ENCODE measurements at places on chromosomes 16 and 17.

GRCh38 chr16:87416826-87417527, 24.8 kb downstream of the MAP1LC3B start:
- no peak for DNase-seq

DNA sequence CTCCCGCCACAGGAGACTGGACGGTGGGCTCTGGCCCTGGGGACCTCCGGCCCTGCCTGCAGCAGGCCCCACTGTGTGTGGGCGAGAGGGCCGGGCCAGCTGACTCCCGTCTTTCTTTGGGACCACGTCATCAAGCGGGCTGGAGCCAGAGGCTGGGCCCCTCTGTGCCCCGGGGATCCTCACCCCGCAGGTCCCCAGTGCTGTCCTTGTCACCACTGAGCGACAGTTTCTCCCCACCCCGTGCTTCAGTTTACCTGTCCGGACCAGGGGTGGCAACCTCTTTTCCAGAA, 181.9 kb upstream of the ZNF469 start:
- no peak for DNase-seq

- no peak for DNase-seq
Observed at GRCh38 chr16:55690841-55691240, 35.1 kb downstream of the SLC6A2 start.

- no peak for DNase-seq
Observed at GRCh38 chr16:3400446-3400778, 392 bp downstream of the ZSCAN32 start.

DNA sequence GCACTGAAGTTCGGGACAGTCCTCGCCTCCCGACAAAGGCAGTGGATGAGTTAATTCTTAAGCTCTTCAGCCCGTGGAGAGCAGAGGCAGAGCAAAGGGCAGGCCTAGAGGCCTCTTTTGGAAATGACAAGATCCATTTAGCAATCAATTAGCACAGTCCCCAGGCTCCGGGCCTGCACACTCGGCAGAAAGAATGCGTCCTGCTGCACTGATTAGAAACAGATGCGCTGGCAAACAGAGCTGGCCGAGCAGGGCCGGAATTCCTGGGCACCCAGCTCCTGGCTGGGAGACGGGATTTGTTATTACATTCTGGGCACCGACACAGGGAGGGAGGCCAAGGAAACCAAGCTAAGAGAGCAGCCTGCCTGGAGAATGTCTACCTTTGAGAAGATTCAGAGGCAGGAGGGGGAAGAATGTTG, 162.9 kb downstream of the COPRS start:
- no peak for DNase-seq

DNA sequence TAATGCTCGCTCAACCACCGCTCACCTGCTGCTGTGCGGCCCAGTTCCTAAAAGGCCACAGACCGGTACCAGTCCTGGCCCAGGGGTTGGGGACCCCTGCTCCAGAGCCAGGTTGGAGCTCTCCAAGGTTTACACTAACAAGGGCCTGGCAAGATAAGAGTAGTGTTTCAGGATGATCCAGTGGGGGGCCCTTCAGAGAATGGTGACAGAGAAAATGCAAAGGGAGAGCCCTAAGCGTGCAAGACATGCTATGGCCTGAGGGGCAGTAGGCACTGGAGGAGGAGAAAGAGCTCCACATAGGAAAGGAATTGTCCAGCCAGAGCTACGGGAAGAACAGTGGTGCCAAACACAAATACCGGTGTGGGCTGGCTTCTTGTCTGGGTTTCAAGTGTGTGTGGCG, 233.4 kb downstream of the STX8 start:
- no peak for DNase-seq

DNA sequence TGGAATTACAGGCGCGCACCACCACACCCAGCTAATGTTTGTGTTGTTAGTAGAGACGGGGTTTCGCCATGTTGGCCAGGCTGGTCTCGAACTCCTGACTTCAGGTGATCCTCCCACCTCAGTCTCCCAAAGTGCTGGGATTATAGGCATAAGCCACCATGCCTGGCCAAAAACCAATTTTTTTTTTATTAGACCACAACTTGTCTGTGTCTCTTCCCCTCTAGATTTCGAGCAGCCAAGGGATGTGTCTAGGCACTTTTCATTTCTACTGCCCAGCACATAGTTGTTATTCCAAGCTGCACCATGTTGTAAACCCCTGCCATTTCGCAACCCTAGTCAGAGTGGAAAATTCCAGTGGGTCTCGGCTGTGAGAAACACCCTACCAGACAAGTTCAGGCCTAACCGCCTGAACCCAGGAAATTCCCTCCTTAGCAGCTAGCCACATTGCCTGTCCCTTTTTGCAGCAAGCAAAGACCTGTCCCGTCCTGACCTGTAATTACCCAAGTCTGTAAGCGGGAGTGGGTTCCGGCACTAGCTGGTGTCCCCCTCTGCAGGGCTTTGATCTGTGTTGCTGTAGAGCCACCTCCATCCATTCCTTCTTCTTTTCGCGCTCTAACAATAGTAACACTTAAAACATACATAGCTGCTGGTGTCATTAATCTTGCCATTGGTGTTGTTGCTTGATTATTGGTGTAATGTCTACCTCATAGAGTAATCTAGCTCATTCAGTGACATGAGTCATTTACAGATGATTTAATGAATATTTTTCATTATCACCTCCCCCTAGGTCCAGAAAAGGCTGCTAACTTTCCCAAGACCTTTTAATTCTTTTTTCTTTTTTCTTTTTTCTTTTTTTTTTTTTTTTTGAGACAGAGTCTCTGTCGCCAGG, 77.3 kb upstream of the ATF7IP2 start:
- peak; percentile 34 for DNase-seq

DNA sequence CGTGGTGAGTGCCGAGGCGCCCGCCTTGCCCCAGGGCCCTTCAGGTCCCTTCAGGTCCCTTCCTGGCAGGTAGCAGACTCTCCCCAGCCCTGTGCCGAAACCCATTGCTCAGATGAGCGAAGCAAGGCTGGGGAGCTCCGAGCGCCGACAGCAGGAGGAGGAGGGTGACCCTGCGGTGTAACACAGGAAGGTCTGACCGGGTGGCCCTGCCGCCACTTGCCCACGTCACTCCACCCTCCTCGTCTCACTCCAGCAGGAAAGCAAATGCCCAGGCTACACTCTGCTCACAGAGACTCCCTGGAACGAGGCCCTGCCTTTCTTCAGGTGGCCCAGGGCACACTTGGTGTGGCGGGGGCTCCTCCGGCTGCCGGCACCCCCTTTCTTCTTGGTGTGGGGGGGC, 57.2 kb downstream of the ACTG1 start:
- no peak for DNase-seq

DNA sequence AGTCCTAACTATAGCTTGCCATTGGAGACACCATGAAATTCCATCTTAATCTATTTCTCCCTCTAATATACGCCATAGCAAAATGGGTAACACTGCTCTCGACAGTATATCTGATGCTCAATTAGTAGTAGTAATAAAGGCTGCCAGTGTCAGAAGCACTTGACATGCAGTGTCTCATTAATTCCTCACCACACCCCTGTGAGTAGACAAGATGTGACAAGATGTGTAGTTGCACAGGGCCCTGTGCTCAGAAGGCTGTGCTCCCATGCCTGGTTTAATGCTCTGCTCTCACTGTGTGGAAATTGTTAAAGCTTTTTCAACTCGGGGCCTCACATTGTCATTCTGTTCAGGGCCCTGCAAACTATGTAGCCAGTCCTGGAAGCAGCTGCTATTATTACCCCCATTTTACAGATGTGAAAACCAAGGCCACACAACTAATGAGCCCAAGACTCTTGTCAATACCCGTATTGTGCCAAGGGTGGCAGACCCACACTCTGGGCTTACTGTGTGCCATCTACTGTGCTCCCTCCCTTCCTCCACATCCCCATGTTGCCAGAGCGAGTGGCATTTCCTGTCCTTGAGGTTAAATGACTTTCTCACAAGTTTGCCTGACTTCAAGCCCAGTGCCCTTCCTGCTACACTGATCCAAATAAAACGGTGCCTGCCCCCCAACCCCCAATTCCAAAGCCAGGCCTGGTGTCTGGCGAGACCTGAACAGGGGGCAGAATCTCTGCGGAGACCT, 287.3 kb upstream of the CCL2 start:
- peak; percentile 36 for DNase-seq

DNA sequence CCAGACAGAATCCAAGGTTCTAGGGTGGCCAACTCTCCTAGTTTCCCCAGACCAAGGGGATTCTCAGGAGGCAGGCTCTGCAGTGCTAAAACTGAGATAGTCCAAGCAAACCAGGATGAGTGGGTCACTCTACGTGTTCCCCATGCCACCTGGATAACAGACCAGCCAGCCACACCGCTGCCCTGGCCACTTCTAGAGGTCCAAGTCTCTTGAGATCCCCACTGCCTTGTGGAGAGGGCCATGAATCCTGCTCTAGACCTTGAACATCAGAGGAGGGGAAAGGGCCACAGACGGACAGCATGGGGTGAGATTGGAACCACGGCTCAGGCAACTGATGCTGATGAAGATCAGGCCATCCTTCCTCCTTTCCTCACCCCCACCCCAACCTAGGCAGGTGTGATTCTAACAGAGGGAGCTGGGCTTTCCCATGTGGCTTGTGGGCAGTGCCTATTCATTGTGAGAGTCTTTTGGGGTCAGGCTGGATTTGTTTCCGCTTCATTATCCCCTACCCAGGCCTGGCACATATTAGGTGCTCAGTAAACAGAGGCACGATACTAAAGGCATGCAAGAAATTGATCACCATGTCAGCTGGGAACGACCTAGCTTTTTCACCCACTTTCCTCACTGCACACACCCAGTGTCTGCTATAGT, 16.8 kb upstream of the TVP23A start:
- peak; percentile 65 for DNase-seq

DNA sequence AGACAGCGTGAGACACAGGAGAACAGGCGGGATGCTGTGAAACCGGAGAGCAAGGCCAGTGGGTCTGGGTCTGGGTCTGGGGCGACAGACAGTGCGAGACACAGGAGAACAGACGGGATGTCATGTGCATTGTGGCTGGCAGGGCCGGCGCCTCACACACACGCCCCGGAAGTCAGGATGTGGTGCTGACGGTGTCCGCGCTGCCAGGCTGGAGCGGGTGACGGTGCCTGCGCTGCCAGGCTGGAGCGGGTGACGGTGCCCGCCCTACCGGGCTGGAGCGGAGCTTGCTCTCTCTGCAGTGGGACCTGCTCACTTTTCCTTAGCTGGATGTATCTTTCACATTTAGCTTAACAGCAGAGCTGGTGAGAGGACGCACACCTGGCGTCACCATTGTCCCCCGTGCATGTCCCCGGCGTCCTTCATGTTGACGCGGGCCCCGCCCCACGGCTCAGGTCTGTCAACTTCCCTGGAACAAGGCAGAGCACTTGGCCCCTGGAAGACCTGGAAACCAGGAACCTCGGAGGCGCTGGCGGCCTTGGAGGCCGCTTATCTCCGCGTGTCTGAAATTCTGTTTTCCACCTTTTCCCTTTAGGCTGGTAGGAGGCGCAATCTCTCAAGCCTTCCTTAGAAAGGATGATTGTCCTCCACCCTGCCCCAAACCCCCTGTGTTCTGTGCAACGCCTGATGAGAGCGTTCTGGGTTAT, 43.0 kb upstream of the ZNF750 start:
- no peak for DNase-seq

- no peak for DNase-seq
Observed at GRCh38 chr17:50844117-50844700, 8.8 kb downstream of the WFIKKN2 start.

- peak; percentile 43 for DNase-seq
Observed at GRCh38 chr17:14302091-14302430, 1.2 kb downstream of the HS3ST3B1 start.

DNA sequence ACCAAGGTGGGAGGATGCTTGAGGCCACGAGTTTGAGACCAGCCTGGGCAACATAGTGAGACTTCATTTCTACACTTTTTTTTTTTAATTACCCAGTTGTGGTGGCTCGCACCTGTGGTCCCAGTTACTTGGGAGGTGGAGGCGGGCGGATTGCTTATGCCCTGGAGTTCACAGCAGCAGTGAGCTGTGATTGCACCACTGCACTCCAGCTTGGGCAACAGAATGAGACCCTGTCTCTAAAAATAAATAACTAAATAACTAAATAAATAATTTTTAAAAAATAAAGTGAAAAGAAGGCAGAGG, 9.3 kb downstream of the DNAI2 start:
- DNase-seq: no peak

- no peak for DNase-seq
Observed at GRCh38 chr17:27956601-27957445, 63.7 kb upstream of the LYRM9 start.

DNA sequence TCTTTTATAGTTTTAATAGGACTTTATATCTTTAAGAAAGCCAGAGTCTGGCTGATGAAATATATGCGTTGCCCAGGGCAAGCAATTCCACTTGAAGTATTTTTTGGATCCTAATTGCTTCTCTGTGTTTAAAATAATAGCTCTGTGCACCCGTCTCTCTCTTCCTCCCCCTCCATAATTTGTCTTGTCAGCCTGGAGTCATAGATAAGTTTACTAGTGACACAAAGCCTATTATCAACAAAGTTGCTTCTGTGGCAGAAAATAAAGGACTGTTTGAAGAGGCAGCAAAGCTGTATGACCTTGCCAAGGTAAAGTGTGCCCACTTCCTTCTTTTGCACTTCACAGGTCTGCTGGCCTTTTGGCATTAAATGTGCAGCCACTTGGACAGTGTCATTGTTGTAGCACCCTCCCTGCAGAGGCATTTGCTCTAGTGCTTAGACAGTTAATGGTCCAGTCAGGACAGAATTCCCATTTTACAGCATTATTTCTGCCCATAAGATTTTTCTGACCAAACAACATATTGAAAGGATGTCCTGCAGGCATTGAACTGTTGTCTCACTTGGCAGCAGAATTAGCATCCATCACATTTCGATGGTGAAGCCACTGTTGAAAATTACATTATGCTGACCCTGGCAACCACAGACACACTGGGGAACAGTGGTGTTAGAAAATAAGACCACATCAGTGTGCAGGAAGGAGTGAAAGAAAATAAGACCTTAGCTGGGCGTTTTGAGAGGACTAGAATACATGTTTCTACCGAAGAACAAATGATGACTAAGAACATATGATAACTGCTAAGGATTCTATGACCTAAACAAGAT, 28.4 kb upstream of the SLC12A3 start:
- DNase-seq: no peak

GRCh38 chr17:38579934-38580333, 25.8 kb downstream of the SRCIN1 start:
- DNase-seq: no peak

GRCh38 chr16:78709137-78709884, 609.9 kb downstream of the WWOX start:
- no peak for DNase-seq

GRCh38 chr17:60554377-60554788, 28.3 kb upstream of the APPBP2 start:
- DNase-seq: no peak

- DNase-seq: no peak
Observed at GRCh38 chr17:43768382-43768781, 9.8 kb upstream of the SOST start.

GRCh38 chr16:64094181-64094965, 1027.5 kb downstream of the CDH11 start:
- no peak for DNase-seq

DNA sequence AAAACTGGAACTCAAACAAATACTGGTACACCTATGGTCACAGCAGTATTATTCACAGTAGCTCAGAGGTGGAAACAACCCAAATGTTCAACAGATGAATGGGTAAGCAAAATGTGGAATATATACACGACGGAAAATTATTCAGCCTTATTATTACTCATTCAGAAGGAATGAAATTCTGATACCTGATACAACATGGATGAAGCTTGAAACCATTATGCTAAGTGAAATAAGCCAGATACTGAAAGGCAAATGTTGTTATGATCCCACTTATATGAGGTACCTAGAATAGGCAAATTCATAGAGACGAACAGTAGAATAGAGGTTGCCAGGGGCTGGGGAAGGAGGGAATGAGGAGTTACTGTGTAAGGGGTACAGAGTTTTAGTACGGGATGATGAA, 27.1 kb upstream of the MYLK3 start:
- DNase-seq: no peak

Measured in GM06990 (cell line).